ENCODE measurements at places on chromosomes 3 and 15.

GRCh38 chr3:177665122-177665808, 468.0 kb upstream of the TBL1XR1 start:
- DNase-seq, result no peak

- DNase-seq, result peak; percentile 10
Measured at GRCh38 chr15:55588070-55588814, at the start of gene PYGO1. Gene PYGO1 (minus strand): TSS chr15:55588345. CDS start chr15:55587883, 462 bp downstream.

- DNase-seq, result no peak
Measured at GRCh38 chr3:194054540-194054939, 81.4 kb upstream of the HES1 start.

DNA sequence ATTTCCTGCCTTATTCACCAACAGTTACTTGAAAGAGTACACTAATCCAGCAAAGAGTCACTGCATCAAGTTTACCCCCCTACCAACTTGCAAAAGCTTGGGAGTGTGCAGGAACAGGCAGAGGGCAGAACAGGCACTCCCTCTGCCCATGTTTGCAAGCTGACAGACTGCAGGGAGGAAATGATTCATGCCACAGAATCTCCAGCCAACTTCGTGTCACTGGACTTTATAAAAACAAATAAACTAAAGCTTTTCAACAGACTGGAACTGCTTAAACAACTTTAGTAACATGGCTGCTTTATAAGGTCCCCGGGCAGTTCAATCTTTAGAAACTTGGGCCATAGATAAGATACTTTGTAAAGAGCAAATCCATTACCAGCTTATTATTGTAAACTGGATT, 129.5 kb downstream of the THRB start:
- no peak for DNase-seq

GRCh38 chr3:14862661-14863230, 44.0 kb downstream of the FGD5 start:
- DNase-seq, result no peak

GRCh38 chr15:44804298-44805046, 68.1 kb downstream of the TRIM69 start:
- DNase-seq, result no peak

GRCh38 chr3:119500901-119501300, 2.6 kb downstream of the TIMMDC1 start:
- DNase-seq, result no peak

DNA sequence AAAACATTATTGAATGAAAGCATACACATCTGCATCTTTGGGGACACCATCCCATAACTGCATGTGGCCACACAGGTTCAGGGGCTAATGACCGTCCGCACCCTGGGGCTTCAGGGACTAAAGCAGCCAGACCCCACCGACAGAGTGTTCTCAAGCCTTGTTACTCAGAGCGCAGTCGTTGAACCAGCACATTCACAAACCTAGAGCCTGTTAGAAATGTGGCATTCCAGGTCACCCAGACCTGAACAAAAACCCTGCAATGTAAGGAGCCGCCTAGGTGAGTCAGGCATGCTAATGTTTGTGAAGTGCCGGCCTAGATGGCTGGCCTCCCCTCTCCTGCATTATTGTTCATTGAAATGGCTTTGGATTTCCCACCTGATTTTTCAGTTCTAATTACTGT, 52.3 kb upstream of the HACD2 start:
- DNase-seq, result no peak

Data from substantia nigra (tissue), 51 donors.